ENCODE measurements at places on chromosomes 2 and 18.
A peak's percentile ranks its signal among the peaks of the same experiment; 100 is the strongest.

GRCh38 chr2:234964631-234965461 lies 13.0 kb downstream of the SH3BP4 start:
- DNase-seq = no peak
- H3K27me3 ChIP-seq = no peaks in the 10 kb centered on the region
- no peaks in the 10 kb centered on the region for H3K36me3 ChIP-seq
- H3K4me3 ChIP-seq = no peak overlapping the region

DNA sequence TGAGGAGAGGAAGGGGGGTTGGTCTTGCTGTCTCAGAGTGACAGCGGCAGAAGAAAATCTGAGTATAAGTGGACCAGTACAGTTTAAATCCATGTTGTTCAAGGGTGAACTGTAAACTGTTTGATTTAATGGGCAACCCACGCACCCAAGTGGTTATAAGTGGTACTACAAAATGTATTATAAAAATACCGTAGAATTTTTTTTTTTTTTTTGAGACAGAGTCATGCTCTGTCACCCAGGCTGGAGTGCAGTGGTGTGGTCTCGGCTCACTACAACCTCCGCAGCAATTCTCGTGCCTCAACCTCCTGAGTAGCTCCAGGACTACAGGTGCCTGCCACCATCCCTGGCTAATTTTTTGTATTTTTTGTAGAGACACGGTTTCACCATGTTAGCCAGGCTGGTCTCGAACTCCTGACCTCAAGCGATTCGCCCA lies 2.1 kb upstream of the CHCHD5 start:
- H3K27ac ChIP-seq = no peak overlapping the region
- H3K4me3 ChIP-seq = no peak overlapping the region
- H3K4me1 ChIP-seq = peaks cover 13% of the 10 kb centered on the region
- no peaks in the 10 kb centered on the region for H3K27me3 ChIP-seq

GRCh38 chr2:66433945-66434678 lies 813 bp upstream of the MEIS1 start:
- H3K4me1 ChIP-seq = no peaks in the 10 kb centered on the region
- no peaks in the 10 kb centered on the region for H3K27me3 ChIP-seq
- H3K27ac ChIP-seq = peak overlapping the region; percentile 92
- H3K4me3 ChIP-seq = peak overlapping the region; percentile 91
- DNase-seq = peak; percentile 62

DNA sequence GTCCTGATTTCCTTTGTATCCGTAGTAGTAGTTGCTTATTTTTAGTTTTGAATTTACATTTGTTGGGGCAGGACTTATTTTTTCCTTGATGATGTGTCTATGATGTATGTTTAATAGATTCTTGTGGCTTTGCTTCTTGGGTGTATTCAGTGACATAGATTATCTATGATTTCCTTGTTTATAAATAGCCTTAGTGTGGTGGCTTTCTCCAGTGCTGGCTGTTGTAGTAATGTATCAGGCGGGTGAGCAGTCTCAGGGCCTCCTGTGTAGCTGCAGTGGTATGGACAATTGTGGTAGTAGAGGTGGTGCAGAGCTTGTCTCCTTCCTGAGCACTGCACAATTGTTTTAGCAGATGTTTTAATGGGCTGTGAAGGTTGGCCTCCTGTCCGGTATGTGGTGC lies 60.5 kb downstream of the SMCHD1 start:
- H3K27me3 ChIP-seq = no peaks in the 10 kb centered on the region
- peak overlapping the region; percentile 61 for H3K27ac ChIP-seq
- no peaks in the 10 kb centered on the region for H3K36me3 ChIP-seq
- H3K4me3 ChIP-seq = no peak overlapping the region
- DNase-seq = no peak
- peaks cover 8% of the 10 kb centered on the region for H3K4me1 ChIP-seq

GRCh38 chr18:55900380-55900779 lies 312.4 kb upstream of the TCF4 start:
- no peaks in the 10 kb centered on the region for H3K36me3 ChIP-seq
- no peak overlapping the region for H3K27ac ChIP-seq
- H3K4me1 ChIP-seq = no peaks in the 10 kb centered on the region

GRCh38 chr2:211762479-211762878 lies 776.1 kb downstream of the ERBB4 start:
- H3K4me1 ChIP-seq = no peaks in the 10 kb centered on the region
- no peaks in the 10 kb centered on the region for H3K36me3 ChIP-seq
- no peak overlapping the region for H3K27ac ChIP-seq
- no peak for DNase-seq
- no peak overlapping the region for H3K4me3 ChIP-seq

GRCh38 chr2:197011801-197012641 lies 85.5 kb upstream of the PGAP1 start:
- H3K4me3 ChIP-seq = no peak overlapping the region
- H3K4me1 ChIP-seq = no peaks in the 10 kb centered on the region
- no peak for DNase-seq
- H3K36me3 ChIP-seq = peaks cover 4% of the 10 kb centered on the region
- no peak overlapping the region for H3K27ac ChIP-seq

DNA sequence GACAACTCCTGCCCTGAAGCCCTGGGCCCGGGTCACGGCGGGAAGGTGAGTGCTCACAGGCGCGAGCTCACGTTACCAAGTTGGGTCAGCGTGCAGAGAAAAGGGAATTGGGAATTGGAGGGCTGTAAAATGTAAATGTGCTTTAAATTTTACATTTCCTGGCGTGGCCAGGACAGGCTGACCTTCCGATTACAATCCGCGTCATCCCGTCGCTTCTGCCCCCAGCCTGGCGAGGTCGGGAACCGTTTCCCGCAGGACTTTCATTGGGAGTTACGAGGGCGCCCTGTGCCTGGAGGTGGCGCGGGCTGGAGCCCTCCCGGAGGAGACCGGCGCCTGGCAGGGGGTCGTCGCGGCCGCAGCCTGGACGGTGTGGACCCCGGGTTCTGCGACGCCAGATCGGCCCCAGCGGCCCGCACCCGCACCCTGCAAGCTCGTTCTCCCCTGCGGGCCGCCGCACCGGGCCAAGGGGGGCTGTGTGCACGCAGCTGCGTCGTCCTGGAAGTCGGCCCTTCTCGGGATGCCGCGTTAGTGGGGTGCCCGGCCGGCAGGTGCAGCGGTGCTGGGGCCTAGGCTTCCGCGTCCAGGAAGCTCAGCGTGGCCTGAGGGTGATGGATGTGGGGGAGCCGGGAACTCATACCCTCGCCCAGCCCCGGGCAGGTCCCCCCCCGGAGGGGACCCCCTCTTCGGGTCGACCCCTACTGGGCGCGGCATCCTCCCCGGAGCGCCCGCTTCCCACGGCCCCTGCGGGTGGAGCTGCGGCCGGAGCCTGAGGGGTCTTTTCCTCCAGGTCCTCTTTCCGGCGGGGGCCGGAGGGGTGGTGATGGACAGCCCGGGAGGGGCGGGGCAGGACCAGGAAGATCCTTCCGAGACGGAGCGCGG lies 63.9 kb downstream of the LRRFIP1 start:
- peak overlapping the region; percentile 43 for H3K4me3 ChIP-seq
- peak; percentile 78 for DNase-seq
- H3K4me1 ChIP-seq = peaks cover 88% of the 10 kb centered on the region
- no peaks in the 10 kb centered on the region for H3K27me3 ChIP-seq
- peak overlapping the region; percentile 87 for H3K27ac ChIP-seq

GRCh38 chr2:210356944-210357343 lies 42.0 kb upstream of the MYL1 start:
- H3K4me3 ChIP-seq = no peak overlapping the region
- H3K27ac ChIP-seq = no peak overlapping the region
- H3K27me3 ChIP-seq = no peaks in the 10 kb centered on the region
- H3K4me1 ChIP-seq = no peaks in the 10 kb centered on the region

DNA sequence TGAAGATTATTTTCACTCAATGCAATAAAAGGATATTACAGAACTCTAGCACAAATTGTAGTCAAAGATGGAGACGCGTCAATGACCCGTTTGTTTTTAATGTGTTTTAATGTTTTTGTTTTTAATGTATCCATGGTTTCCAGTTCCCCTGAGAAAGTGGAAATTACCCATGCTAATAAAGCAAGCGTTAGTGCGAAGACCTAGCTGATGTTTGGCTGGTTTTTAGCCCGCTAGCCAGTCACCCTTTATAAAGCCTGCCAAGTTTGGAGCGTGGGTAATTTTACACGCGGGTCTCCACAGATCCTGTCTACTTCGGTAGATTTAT lies 430 bp upstream of the CHMP1B start:
- peaks cover 28% of the 10 kb centered on the region for H3K4me1 ChIP-seq
- peak overlapping the region; percentile 95 for H3K27ac ChIP-seq
- H3K4me3 ChIP-seq = peak overlapping the region; percentile 97
- no peaks in the 10 kb centered on the region for H3K27me3 ChIP-seq
- H3K36me3 ChIP-seq = peaks cover 13% of the 10 kb centered on the region

All from heart left ventricle (tissue), 16 donors.